Breast epithelium (tissue), 4 donors: ENCODE measurements at places on chromosomes 4 and X. TPM values are rescaled to one million over a fixed set of nuclear protein-coding genes. Genes with fewer than 3 reads are reported as not detected.

The TASL gene
- total RNA-seq, result 1.4 TPM

The SSX4B gene
- total RNA-seq, result not detected

The TECRL gene
- total RNA-seq, result not detected

The SRPX gene
- total RNA-seq, result 415 TPM

The MAGEA2 gene
- total RNA-seq, result not detected

The TMEM47 gene
- 47.9 TPM for total RNA-seq

The LIN54 gene
- 11.7 TPM for total RNA-seq

The NAT8L gene
- 13.6 TPM for total RNA-seq
